ENCODE measurements at places on chromosomes 12 and 14. TPM values are rescaled to one million over a fixed set of nuclear protein-coding genes. Genes with fewer than 3 reads are reported as not detected.

GRCh38 chr14:65250162-65250495 lies 147.8 kb upstream of the MAX start:
- no peak for DNase-seq

GRCh38 chr12:24632466-24632865 lies 316.4 kb downstream of the BCAT1 start:
- DNase-seq, result no peak

TSHR gene
- total RNA-seq, result 0.29 TPM

- DNase-seq, result no peak
Observed at GRCh38 chr12:121398355-121398754, 1.6 kb upstream of the RNF34 start.

GRCh38 chr12:116736962-116737773 lies 701 bp downstream of the SPRING1 start:
- DNase-seq, result no peak

DNA sequence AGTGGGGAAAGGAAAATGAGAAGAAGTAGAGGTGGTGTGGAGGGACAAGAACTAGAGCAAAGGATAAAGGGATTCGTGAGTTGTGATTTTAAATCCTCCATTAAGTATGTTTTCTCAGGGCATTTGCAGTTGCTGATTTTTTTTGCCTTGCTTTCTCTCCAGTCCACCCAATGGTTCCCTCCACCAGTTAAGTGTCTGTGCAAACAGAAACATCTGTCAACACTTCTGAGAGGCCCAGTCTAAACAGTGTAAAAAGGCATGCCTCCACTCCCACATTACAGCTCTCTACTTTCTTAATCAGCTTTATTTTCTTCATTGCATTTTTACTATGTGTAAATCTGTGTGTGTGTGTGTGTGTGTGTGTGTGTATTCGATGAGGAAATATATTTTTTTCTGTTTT lies 141.2 kb downstream of the PPFIA2 start:
- DNase-seq, result no peak

DNA sequence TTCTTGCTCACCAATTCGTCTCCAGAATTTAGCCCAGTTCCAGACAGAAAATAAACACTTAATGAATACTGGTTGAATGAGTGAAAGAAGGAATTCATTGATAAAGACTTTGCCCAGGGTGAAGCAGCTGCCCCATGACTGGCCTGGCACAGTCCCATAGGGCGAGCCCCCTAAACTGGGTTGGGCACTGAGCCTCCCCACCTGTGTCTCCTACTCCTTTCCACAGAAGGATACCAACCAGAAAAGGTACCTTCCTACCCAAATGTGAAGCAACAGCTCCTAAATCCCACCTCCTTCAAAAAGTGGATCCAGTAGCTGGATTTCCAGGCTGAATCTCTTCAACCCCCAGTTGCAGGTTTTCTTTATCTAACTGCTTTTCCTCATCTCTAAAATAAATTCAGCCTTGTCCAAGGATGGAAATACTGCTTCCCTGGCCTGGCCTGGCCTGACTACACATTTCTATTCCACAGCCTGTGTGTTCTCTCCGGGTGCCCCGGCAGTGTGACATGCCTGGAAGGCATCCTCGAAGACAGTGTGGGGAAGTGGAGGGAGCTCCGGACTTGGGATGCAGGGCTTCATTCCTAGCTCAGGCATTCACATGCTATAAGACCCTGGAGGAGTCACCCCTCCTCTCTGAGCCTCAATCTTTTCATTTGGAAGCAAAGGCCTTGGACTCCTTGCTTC lies 7.6 kb downstream of the KRT3 start:
- no peak for DNase-seq

DNA sequence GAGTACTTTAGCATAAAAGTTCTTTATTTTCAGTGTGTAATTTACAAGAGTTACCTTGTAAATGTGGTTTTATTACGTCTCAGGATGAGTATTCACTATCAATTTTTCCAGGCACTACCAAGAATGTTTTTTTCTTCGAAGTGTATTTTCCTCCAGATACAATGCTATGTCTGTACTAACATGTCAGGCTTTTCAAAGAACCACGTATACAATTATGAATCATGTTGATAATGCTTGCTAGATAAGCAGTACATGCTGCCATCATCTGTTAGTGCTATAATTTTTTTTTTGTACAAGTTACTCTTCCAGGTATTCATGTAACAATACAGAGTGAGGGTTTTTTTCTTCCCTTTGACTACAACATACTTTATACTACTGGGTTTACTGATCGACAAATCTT lies 5.6 kb upstream of the KANSL2 start:
- no peak for DNase-seq

- DNase-seq, result no peak
Observed at GRCh38 chr12:53530920-53531319, 23.6 kb upstream of the NPFF start.

DNA sequence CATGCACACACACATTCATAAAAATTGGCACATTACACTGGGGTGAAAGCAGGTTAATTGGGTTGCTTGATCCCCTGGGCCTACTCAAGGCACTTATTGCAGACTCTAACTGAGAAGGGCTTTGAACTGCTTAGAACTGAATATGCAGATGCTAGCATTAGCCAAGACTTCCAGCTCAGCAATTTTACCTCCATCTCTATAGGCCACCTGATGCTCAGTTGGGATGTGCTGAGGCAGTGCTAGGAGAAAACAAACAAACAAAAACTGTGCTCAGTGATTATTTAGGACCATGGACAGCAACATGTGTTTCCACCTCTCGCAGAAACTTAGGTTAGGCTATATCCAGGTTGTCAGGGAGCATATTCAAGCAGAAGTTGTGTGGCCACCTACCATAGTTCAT lies 124.8 kb upstream of the WSCD2 start:
- no peak for DNase-seq

PYGL gene
- 49.0 TPM for total RNA-seq

All from aorta (tissue), 5 donors.